ENCODE measurements at places on chromosomes 6 and 20.

DNA sequence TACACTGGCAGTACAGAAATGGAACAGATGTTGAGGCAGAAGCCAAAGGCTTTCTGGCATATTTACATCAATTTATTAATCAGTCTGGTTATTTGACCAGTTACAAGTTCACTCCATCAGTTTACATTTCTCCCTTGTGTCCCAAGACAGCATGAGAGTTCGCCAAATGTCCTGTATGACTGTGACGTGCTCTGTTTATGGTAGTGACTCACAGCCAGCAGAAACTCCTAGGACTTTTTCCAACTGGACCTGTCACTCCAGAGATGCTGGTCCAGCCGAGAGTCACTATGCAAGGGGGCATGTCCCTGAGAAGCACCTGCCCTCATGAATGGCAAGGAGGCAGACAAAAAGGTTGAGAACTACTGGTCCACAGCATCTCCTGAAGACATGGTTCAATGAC is 160.0 kb downstream of the LRFN2 start:
- DNase-seq = no peak

DNA sequence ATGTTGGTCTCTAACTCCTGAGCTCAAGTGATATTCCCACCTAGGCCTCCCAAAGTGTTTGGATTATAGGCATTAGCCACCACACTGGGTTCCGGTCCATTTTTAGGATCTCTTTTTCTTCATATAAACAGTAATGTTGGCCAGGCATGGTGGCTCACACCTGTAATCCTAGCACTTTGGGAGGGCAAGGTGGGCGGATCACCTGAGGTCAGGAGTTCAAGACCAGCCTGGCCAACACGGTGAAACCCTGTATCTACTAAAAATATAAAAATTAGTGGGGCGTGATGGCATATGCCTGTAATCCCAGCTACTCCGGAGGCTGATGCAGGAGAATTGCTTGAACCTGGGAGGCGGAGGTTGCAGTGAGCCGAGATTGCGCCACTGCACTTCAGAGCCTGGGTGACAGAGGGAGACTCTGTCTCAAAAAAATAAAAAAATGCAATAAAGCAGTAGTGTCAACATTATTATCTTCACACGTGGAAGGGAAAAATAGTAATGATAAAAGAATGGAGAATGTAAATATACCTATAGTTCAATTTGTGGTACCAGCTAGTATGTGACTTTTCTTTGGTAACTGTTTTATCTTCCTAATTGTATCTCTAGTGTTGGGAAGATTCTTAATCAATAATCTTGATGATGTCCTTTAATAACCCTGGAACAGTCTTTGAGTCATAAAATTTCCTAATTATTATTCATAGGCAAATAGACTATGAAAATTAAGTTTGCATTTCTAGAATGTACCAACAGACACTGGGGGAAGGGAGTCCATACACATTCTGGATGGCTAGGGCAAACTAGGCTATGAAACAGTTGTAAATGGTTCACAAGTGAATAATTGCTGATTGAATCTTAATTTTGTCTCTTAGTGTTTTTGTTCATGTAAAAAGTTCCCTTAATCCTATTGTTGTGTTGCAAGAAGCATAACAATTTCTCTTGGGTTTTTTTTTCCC is 3.6 kb downstream of the PARD6B start:
- no peak for DNase-seq

DNA sequence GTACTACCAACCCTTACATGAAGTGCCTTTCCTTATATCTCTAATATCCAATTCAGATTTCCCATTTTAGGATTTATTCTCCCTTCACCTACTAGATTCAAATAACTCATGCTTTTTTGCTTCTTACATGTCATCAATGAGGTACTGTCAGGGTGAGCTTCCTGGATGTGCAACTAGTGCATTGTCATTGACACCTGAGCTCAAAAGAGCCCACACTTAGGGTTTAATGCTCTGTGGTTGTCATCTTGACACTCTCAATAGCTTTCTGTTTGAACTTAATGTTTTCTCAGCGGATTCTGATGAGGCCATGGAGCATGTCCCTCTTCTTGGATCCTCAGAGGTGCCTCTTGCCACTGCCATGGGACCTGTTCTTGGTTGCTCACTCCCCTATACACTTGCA is 1033.3 kb upstream of the EYS start:
- DNase-seq = no peak

DNA sequence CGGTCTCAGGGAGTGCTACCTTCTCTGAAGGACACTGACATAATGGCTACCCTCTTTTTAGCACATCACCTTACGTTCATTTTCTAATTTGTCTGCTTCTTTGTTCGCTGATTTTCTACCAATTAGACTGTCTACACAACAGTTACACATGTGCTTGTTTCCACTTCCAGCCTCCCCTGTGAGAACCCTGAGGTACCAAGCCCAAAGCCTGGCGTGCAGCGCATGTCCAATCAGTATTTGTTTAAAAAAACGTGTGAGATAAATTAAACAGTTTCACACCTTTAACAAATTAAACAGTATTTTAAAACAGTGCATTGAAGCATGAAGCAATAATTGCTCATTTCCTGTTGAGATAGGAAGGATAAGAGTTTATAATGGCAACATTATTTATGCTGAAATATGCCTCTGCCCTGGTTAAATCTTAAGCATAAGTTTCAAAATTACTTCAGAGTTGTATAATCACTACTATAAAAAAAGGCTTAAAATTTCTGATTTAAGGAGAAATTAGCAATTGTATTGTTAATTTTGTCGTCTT is 88.9 kb downstream of the MAP3K5 start:
- DNase-seq = no peak

GRCh38 chr6:107056796-107057195 is 28.8 kb downstream of the MTRES1 start:
- DNase-seq = no peak

DNA sequence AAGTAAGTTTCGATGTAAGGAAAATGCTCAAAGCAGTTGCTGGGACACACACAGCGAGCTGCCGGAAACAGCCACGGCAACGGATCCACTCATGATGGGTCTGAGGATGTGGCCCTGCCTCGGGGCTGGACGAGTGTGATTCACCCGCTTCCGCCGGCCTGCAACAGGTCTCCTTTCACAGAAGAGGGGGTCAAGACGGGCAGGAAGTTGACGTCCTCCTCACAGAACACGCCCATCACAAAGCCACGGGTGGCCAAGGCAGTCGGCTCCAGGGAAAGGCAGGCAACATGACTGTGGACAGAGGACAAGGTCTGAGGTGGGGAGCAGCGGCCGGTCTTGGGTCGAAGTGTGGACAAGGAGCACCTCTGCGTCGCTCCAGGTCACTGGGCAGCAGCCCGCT is 29.9 kb upstream of the SMOC2 start:
- DNase-seq = no peak

- DNase-seq = no peak
Observed at GRCh38 chr20:38167851-38168760, 3.0 kb upstream of the TGM2 start.

GRCh38 chr20:59789686-59790085 is 143.8 kb downstream of the SYCP2 start:
- DNase-seq = no peak

DNA sequence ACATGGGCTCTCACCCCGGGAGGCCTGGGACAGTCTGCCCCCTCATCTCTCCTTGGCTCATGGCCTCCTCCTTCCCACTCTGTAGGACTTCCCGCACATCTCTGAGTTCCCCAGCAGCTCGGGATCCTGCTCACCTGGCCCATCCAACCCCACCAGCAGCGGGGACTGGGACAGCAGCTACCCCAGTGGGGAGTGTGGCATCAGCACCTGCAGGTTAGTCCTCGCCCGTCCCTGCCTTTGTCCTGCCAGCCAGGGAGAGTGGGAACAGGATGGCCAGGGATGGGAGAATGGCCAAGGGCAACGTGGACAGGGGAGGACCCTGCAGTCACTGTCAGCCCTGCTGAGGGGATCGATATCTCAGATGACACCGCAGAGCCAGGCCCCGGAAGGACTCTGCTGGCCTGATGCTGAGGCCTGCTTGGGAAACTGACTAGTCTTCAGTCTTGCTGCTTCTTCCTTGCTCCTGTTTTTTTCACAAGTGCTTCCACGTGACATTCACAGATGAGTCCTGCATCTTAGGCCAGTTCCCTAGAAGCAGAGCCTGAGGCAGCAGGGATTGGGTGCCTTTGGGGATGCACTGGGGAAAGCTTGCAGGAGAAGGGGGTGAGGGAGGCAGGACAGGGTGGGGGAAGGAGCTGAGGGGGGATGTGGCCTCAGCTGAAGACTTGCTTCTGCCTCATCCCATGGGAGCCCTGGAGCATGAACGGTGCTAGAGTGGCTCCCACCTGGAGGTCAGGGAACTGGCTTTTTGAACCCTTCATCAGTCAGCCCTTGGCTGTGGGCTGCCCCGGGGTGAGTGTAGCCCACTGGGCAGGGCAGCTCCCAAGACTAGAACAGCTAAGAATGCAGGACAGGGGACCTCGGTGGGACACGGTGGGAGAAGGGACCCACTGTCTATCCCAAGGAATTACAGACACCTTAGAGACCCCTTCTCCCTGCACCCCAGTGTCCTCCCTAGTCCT is 120.1 kb downstream of the JPH2 start:
- no peak for DNase-seq

DNA sequence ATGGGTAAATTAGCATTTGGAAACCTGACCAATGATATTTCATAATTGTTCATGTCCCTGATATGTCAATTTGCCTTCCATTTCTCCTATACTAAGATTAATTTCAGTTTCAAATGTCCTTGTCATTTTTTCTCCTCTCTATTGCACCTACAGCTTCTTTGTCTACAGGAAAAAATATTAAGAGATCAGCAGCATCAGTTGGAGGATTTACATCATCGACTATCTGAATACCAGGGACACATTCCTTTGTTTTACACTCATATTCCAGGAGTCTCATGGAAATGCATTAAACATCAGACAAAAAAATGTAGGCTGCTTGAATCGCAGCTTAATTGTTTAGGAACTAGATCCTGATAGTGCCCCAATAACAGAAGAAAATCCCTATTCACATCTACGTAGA is 188.2 kb downstream of the PRKN start:
- no peak for DNase-seq

DNA sequence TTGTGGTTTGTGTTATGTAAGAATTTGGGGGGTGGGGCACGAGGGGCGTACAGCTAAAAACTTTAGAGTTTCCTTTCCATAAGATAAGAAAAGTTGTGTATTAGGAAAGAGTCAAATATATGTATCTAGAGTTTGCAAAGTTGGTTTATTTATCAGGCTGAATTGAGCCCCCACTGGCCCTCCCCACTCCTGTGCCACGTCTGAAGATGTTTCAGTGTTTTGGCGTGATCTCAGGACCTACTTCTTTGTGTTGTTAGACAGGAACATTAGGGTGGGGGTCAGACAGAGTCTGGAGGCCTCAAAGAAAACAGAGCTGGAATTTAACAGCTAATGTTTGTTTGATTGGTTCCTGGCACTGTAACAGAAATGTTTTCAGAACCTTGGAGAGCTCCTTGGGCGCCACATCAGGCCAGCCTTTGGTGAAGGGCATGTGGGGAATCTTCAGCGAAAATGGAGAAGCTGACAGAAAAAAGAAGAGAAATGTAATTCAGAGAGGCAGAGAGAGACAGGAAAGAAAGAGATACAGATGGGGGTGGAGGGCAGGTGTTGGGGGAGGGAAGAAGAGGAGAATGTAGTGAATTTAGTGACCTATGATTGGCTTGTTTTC is 674 bp downstream of the NRSN1 start:
- no peak for DNase-seq

DNA sequence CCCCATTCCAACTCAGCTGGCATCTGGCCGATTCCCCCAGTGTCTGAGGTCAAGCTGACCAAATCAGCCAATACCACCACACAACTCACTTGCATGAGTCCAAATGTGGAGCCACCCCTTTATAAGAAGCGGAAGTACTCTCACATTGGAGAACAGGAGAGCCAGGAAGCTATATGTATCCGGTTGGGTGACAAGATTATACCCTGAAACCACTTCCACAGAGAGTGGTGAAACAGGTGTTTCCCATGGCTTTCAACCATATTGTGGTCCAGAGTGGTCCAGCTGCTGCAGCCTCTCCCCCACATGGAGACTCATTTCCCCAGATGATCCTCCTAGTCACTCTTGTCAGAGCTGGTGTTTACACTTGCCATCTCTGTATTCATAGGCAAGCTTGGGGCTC is 24.0 kb upstream of the SERINC1 start:
- DNase-seq = no peak
